ENCODE measurements at places on chromosomes 1 and 21.
A peak's percentile ranks its signal among the peaks of the same experiment; 100 is the strongest.

- DNase-seq, result no peak
Measured at GRCh38 chr1:202348005-202348508, 442 bp upstream of the PPP1R12B start.

DNA sequence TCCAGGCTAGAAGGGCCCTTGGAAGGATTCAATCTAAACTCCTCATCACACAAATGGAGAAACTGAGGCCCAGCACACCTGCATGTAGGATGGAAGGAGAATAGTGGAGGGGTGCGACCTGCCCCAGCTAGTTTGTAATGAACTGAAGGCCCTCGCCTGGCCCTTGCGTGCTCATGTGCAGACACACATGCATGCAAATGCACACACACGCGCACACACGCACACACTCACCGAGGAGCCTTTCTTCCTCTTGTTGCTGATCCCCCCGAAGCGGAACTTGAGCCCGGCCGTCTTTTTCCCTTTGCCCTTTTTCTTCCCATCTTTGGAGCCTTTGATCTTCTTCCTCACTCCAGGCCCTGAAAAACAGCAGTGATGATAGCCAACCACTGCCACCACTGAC lies 27.9 kb downstream of the CHD5 start:
- no peak for DNase-seq

DNA sequence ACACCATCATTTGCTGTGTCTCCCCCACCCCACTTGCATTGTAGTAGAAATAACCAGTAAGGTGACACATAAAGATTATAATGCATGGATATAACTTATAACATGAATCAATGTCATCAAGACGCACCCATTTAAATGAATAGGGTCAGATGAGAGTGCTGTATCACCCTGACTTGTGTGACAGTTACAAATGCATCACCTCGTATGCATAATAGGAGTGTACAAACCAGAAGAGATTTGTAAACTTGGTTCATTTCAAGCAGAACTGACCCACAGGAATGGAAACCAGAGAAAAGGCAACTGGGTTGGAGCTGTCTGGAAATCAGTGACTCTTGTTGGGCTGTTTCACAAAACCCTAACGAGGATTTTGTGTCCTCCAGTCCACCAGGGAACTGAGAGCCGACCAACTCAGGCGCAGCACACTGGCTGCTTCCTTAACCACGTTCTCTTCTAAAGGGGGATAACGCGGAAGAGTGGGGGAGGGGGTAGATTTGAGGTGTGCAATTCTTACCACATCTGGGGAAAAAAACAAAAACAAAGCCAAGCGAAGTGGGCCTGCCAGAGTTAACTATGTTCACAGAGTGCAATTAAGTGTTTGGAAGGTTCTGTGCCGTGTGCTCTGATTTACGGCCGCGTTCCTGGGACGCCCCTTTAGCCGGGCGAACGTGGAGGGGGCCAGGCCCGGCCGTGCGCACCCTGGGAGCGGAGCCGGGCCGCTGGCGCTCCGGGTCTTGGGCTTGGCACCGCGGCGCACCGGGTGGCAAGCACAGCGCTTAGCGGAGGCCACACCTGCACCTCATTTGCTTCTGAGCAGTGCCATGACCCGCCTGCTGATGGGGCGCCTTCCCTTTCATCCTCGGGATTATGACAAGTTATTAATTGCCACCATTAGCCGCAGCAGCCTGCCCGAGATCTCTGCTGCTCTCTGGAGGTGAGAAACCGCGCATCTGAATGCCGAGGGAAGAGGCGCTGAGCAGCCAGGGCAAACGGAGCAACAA lies 248.8 kb upstream of the FOXD3 start:
- DNase-seq, result peak; percentile 14

DNA sequence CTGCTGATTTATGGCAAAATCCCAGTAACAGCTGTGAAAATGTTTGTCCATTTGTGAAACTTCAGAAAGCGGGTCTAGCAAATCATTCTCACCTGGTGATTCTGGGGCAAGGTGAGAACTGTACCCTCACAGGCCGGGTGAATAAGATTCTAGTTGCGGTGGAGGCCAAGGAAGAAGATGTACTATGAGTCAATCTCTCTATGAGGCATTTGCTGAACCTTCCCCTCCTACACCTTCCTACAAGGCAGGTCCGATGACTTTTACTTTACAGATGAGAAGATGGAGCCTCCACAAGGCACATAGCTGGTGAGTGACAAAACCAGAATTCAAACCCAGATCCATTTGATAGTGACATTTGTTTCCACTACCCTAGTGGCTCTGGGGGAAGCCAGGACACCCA lies 72.7 kb downstream of the BACH1 start:
- DNase-seq, result peak; percentile 48

DNA sequence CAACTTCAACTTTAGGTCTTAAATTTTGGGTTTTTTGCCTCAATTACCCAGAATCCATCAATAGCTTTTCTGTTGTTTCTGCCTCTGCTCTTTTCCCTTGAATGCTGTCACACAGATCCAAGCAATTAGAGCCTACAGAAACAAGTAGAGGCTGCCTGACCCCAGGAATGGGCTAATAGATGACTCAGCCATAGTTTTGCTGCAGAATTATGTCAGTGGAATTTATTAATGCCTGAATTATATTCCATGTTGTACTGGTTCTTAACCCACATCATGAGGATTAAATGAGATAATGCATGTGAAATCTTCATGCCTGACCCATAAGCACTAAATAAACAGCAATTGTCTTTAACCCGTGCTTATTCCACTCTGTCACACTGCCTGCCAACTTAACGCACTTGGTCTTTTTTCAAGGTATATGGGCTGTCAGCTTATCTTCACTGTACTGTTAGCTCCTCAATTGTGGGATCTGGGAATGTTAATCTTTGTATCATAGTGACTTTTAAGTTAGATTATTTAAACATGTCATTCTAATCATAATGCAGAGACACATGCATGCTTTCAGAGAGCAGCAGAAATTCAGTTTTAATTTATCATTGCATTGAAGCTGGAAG lies 213.3 kb downstream of the ROR1 start:
- DNase-seq, result peak; percentile 56

GRCh38 chr21:31490443-31490842 lies 146.4 kb upstream of the TIAM1 start:
- no peak for DNase-seq

DNA sequence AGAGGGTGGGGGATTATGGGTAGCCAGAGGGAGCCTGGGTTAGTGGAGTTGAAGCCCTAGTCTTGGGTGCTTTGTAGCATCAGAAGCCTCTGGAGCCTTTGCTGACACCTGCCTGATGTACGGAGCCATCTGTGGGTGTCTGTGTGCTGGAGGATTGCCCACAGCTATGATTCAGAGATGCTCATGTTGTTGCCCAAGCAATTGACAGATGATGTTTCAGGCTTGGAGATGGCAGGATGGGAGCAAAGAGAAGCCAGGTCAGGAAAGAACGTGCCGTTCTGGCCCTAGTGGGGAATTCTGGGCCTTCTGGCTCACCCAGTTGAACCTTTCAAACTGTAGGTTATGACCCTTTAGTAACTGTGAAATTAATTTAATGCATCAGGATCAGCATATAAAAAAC lies 27.6 kb downstream of the COQ8A start:
- DNase-seq, result peak; percentile 79

- DNase-seq, result peak; percentile 14
Measured at GRCh38 chr1:173418107-173418985, 58.8 kb upstream of the PRDX6 start.

- DNase-seq, result no peak
Measured at GRCh38 chr1:229717786-229718576, 91.9 kb downstream of the URB2 start.

DNA sequence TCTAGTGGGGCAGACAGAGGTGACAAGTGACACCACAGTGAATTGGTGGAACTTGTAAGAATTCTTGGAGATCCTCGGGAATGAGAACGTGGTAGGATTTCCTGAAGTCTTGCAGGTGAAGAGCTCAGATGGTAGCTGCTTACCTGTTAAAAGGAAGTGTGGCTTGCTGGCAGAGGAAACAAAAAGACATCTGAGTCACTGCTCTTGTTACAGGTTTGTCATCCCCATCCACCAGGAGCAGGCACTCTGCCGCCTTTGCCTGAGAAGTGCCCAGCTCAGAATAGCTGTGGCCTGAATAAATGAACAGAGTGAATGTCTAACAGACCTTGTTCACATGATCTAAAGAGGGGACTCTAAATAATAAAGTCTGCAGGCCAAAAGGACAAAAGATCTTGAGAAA lies 12.3 kb upstream of the ZSCAN20 start:
- peak; percentile 81 for DNase-seq

DNA sequence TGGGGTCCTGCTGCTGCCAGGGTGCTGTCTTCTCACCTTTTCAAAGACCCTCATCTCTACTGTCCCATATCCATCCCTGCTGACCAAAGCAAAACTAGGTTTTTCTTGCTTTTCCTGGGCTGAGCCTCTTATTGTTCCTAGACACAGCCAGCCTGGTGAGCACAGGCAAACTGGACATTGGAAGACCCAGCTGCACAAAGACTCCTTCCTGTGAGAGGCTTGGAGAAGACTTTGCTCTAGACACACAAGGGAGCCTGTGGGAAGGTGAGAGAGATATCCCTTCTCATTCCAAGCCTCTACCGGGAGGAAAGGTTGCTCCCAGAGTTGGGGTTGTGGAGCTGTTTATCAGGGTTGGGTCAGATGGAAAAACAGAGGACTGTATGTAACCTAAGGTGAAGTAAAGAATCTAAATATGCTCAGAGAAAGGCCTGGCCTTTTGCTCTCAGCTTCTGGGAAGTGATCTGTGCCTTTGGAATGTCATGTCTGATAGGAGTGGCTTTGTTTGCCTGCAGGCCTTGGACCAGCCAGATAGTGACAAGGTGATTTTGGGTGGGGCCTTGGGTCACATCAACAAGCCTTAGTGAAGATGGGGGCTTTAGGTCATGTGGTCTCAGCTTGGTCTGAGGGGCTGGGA lies 87.6 kb upstream of the RUNX1 start:
- peak; percentile 78 for DNase-seq

DNA sequence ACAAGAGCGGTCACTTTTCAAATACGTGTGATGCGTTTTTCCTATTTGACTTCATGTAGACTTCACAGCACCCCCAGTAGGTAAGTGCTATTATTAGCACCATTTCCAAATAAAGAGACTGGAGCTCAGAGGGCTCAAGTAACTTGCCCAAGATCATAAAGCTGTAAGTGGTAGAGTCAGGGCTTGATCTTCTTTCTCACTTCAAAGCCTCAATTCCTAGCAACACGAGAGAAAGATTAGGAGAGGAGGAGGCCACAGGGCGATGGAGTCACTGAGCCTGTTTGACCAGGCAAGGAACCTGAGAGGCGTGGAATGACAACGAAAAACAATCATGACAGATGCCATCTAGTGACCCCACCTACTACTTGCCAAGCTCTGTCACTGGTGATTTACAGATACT lies 181.0 kb downstream of the FOXD2 start:
- DNase-seq, result peak; percentile 48

GRCh38 chr1:161511018-161511755 lies 5.9 kb downstream of the FCGR2A start:
- DNase-seq, result no peak

DNA sequence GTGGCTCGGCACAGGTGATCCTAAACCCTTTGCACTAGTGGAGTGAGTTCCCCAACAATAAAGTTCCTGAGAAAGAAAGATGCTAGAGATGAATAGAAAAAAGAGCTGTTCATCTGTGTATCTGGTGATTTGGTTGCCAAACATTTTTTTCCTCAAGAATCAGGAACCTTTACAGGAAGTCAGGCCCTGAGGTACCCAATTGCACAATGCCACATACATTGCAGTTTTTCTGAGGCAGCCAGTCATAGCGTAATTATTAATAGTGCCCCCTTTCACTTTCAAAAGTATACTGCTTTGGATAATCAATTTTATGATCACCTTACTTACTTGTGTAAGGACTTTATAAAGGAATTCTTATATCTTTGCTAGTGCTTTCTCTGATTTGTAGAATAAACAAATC lies 346.3 kb upstream of the POU3F1 start:
- no peak for DNase-seq

DNA sequence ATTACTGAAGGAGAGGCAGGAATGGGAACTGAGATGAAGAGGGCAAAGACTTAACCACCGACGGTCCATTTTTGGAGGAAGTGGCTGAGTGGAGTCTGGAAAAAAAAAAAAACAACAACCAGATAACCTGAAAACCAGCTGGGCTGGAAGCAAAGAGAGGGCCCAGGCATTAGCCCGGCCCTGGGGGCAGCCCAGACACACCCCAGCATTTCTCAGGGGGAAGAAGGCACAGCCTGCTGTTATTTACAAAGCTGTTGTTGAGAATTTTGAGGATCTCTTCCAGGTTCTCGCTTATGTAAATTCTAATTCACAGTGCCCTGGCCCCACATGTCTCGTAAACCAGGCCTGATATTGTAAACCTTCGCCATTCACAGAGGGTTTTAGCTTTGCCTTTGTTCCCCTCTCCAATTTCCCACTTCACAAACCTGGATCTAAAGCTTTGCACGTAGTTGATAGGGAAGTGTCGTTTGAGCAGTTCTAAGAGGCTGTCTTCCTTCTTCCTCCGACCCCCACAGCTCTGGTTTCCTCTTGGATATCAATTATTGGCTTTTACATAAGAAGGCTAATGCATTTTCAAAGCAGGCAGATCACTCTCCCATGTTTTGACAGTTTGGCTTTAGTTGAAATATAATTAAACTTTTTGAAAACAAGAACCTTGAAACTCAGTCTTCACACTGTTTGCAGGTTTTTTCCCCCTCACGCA lies 161.8 kb upstream of the IRF2BP2 start:
- no peak for DNase-seq

GRCh38 chr1:65002508-65003315 lies 36.4 kb upstream of the JAK1 start:
- DNase-seq, result peak; percentile 89

DNA sequence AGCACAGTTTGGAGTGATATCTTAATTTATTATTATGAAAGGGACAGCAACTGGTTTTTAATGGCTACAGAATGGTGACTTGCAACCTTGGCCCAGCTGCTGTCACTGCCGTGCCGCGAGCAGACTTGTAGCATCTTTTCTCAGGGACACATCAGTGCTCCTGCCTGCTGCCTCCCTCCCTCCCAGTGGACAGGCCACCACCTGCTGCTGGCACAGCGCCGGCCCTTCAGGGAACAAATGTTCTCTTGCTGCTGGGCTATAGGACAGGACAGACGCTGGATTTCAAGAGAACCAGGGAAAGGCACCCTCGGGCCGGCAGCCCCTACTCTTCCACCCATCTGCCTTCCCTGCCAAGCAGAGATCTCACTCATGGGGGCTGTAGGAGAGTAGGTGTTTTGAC lies 413.8 kb upstream of the NFIA start:
- no peak for DNase-seq

GRCh38 chr1:226320930-226321329 lies 12.0 kb upstream of the LIN9 start:
- DNase-seq, result no peak

DNA sequence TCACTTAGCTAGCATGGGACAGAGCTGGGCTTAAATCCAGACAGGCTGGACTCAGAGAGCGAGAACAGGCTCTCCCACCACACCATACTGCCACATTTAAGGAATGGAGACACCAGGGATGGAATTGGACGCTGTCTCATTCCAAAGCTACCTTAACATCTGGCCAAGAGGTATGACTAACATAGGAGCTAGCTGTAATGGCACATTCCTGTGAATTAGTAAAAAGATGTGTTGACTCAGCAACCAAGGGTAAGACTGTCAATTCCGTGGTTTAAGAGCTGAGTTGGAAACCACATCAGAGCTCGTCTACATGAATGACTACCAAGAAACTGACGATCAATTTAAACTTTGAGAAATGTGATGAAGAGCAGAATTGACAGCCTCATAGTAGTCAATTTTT lies 8.3 kb upstream of the TNFRSF9 start:
- DNase-seq, result peak; percentile 86
